ENCODE measurements at places on chromosomes 12 and 14.

GRCh38 chr12:17372508-17372907 lies 717.5 kb downstream of the RERGL start:
- no peak for DNase-seq

GRCh38 chr12:66144791-66145754 lies 14.5 kb upstream of the LLPH start:
- DNase-seq: peak; percentile 46

DNA sequence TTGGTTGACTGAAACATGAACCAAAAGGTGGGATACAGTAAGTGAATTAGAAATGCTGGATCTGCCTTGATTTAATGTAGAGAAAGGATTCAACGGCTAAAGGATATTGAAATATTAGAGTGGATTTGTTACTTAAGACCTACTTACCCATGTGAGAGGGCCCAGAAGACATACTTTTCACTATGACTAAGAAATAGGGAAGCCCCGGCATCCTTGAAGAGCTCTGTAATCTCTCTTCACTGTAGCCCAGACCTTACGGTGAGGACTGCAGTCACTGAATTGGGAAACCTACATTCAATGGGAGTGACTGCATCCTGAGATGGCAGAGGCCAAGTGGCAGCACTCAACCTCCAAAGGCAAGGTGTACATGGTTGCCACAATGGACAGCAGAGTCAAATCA lies 52.5 kb downstream of the KANSL2 start:
- DNase-seq: no peak

GRCh38 chr12:33825986-33826602 lies 196.2 kb upstream of the ALG10 start:
- no peak for DNase-seq

- DNase-seq: no peak
Measured at GRCh38 chr14:68518761-68519670, 273.9 kb downstream of the ZFP36L1 start.

- no peak for DNase-seq
Measured at GRCh38 chr14:92751819-92752218, 3.4 kb upstream of the LGMN start.

DNA sequence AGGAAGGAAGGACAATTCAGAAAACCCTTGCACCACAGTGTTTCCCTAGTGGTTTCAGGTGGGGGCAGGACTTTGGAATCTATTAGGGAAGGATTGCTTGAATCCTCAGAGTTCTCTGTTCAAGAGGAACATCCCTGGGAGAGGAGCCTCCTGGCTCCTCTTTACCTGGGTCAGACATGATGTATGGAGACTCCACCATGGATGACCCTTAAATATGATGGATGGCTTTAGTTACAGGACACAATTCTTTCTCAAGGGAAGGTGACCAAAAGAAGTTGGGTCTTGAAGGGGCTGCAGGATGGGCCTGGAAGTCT lies 396.6 kb downstream of the NRXN3 start:
- DNase-seq: no peak

GRCh38 chr14:81946834-81947798 lies 413.5 kb upstream of the SEL1L start:
- DNase-seq: peak; percentile 82

DNA sequence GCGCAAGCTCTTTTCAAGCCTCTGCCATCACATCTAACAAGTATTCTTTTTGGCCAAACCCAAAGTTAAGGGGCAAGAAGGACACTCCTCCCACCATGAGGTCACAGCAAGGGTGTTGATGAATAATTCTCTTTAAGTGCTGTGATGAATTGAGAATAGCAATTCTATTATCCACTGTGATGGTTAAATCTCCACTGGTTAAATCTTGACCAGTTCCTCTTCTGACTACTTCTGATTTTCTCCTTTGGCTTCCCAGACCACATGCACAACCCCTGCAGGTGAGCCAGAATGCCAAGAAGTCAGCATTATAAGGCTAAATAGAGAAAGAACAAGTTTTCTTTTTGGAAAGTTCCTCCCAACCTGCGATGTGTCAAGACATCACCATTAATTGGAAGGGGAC lies 90.6 kb upstream of the BCL2L14 start:
- no peak for DNase-seq

- DNase-seq: no peak
Measured at GRCh38 chr14:34650786-34651584, 21.0 kb upstream of the SNX6 start.

DNA sequence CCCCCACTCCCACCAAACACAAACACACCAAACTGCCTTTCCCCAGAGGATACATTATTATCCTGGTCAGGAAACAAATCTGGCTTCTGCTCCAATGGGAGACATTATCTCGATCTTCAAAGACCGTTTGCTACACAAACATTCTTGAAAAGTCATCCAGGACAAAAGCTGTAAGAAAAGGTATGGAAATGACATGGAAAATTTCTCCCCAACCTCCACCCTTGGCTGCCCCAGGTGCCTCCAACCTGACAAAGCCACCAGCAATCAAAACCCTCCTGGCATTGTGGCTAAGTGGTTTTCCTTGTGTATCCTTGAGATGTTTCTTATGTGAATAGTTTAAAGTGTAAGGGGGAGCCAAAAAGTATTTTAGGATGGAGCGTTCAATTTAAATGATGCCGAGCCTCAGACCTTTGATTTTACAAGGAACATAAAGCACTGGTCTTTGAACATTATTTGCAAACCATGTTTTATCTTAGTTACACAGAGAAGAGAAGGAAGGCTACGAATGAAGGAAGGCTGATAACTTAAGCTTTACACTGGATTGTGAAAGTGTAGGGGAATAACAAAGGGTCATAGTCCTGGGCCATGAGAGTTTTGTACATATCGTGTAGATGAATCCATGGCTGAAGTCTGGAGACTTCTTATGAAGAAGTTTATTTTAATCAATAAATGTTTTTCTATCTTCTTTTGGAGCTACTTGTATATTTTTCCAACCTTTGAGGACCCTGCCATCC lies 418.9 kb upstream of the TMTC1 start:
- DNase-seq: no peak

DNA sequence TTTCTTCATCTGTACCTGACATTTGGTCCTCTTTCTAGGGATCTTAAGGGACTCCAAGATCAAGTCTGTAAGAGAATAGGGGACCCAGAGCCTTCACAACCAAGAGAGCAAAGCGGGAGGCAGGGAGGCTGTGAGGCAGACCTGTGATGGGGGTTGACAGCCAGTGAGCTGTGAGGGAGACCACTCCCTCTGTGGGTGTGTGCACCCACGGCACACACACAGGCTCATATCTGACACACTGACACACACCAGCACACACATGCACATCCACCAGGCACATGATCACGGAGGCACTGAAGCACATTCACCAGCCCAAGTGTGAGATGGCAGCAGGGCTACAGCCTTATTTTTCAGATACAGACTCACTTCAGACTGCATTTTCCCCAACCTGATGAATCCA lies 55.2 kb downstream of the SPTB start:
- DNase-seq: no peak

DNA sequence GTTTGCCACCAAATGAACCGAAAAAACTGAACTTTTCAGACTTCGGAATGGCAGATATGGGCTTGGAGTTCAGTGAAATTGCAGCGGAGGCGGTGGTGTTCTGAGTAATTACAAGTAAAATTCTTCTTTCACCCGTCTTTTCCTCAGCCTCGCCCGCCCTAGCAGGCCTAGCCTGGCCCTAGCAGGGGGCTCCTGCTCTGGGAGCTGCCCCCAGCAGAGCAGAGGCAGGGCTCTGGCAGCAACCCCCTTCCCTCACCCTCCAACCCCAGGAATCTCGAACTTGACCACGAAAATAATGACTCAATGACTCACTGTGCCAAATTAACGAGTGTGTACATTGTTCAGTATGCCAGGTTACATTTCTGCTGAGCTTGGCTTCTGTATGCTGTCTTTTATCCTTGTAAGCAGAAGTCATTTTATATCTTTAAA lies 1.1 kb downstream of the PAPLN start:
- DNase-seq: no peak

DNA sequence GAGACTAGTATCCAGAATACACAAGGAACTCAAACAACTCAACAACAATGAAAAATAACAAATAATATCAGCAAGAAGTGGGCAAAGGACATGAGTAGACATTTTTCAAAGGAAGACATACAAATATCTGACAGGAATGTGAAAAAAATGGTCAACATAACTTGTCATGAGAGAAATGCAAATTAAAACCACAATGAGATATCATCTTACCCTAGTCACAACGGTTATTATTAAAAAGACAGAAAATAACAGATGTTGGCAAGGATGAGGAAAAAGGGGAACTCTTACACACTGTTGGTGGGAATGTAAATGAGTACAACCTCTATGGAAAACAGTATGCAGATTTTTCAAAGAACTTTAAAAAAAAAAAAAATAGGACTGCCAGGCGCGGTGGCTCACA lies 20.4 kb downstream of the VWF start:
- no peak for DNase-seq

DNA sequence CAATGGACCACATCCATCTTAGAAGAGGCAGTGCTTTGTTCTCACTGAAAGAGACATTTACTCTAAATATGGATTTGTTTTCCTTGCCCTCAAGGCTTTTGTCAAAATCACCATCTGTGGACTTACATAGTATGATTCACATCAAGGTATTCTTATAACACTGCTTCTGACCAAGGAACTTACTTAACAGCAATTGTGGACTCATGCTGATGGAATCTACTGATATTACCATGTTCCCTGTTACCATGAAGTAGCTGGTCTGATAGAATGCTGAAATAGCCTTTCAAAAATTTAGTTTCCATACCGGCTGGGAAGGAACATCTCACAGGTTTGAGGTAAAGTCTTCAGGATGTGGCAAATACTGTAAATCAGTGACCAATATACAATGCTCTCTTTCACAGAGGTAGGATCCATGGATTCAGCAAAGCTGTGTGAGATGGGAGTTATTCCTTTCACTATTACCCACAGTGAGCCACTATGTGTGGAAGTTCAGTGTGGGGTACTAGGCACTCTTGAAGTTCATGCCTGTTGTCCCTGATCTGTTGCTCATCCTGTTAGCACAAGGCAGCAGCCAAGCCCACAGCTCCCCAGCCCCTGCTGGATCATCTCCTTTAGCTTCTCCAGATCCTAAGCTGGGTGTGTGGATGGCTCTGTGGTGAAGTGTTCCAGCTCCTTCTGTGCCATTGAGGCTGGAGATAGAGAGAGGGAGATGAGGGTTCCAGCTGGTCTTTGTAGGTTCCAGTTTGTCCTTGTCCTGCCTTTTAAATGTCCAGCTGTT lies 126.4 kb downstream of the ATP23 start:
- DNase-seq: no peak

DNA sequence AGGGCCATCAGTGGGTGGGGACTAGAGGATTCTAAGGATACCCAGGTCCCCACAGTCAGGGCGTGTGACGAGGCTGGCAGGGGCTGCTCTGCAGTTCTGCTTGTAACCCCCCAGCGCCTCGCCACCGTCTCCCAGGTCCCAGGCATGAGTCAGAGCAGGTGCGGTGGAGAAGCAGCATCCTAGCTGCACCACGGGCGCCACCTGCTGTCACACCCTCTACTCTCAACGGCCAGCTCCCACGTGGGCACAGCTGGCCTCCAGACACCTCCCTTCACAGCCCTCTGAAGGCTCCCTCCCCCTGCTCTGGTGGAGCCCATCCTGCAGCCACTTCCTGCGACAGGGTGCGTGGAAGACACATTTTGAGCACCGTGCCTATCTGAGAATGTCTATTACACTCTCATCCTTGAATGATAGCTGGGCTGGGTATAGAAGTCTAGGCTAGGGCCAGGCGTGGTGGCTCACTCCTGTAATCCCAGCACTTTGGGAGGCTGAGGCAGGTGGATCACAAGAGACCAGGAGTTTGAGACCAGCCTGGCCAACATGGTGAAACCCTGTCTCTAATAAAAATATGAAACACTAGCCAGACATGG lies 6.9 kb upstream of the NUDT14 start:
- no peak for DNase-seq

GRCh38 chr12:29921307-29921706 lies 137.6 kb upstream of the TMTC1 start:
- DNase-seq: no peak

GRCh38 chr12:121678716-121679300 lies 9.4 kb upstream of the MORN3 start:
- DNase-seq: peak; percentile 60

DNA sequence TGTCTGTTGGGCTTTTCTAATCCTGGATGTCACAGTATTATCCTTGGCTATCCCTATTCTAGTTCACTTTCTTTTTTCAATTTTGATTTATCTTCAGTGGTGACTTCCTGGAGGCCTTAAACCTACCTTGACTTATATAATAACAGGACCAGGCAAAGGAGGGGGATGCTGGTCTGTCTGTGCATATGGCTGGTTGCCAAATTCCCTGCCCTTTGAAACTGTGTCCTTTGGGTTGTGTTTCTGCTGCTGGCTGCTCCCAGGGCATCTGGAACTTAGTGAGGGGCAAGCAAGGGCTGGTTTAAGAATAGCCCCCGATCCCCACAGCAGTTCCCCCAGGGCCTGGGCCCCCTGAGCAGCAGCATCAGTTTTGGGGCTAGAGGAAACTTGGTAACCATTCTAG lies 96.0 kb upstream of the MAX start:
- no peak for DNase-seq

DNA sequence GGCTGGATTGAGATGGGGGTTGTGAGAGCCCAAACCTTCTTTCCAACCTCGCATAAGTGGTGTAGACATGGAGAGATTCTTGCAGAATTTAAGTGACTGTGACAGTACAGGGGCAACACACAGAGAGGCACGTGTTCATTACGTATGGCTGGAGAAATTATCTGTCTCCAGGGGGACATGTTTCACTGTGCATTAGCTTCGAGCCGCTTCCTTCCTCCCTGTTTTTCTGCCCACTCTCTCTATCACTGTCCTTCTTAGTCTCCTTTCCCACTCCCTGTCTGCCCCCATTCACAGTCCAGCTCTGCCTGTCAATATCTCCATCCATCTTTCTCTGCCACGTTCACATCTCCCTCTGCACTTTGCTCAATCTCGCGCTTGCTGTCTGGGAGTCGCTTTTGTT lies 11.5 kb upstream of the C14orf93 start:
- no peak for DNase-seq

GRCh38 chr14:105532735-105533141 lies 6.4 kb downstream of the TMEM121 start:
- DNase-seq: no peak

DNA sequence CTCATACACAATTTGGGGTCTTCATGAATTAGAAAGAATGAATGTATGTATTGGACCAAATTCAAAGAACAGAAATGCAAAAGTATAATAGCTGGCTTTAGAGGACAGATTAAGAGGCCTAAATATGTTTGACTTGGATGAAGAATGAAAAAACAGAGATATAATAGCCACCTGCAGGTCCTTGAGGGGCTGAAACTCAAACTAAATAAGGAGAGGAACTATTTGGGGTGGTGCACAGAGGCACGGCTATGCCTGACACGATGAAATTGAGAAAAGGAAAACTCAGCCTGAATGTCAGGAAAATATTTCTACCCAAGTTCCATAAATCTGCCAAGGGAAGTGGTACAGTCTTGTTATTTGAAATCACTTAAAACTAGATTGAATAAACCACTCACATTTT lies 222.9 kb upstream of the DDHD1 start:
- DNase-seq: no peak

DNA sequence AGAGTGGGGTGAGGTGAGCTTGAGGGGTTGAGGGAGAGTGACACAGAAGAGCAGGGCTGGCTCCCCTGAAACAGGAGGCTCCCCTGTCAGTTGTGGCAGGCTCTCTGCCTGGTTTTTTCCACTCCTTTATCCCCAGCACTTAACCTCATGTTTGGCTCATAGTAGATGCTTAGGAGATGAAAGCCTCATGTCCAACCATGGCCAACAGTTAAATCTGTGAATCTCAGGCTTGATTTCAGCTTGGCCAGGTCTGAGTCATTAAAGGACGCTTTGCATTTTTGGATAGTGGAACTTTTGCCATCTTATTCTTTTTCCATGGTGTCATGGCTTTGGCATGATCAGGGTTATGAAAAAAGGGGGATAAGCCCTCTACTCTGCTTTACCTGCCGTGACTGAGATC lies 117.2 kb downstream of the CACNA1C start:
- no peak for DNase-seq

GRCh38 chr12:93753838-93754429 lies 76.8 kb downstream of the CRADD start:
- no peak for DNase-seq
